ENCODE measurements at places on chromosomes 7 and 10. TPM values are rescaled to one million over a fixed set of nuclear protein-coding genes. Genes with fewer than 3 reads are reported as not detected.

ARHGEF35 gene
- total RNA-seq, result not detected

FLNC gene
- 116 TPM for total RNA-seq

IFIT1B gene
- not detected for total RNA-seq

C7orf33 gene
- not detected for total RNA-seq

NKX1-2 gene
- not detected for total RNA-seq

TMEM184A gene
- total RNA-seq, result 0.28 TPM

EBF3 gene
- 0.36 TPM for total RNA-seq

ASB15 gene
- total RNA-seq, result not detected

SFR1 gene
- 1.6 TPM for total RNA-seq

EFCAB10 gene
- not detected for total RNA-seq

PKD2L1 gene
- total RNA-seq, result not detected

All from IMR-90 (cell line).